ENCODE measurements at places on chromosomes 11 and 22.
A peak's percentile ranks its signal among the peaks of the same experiment; 100 is the strongest.

DNA sequence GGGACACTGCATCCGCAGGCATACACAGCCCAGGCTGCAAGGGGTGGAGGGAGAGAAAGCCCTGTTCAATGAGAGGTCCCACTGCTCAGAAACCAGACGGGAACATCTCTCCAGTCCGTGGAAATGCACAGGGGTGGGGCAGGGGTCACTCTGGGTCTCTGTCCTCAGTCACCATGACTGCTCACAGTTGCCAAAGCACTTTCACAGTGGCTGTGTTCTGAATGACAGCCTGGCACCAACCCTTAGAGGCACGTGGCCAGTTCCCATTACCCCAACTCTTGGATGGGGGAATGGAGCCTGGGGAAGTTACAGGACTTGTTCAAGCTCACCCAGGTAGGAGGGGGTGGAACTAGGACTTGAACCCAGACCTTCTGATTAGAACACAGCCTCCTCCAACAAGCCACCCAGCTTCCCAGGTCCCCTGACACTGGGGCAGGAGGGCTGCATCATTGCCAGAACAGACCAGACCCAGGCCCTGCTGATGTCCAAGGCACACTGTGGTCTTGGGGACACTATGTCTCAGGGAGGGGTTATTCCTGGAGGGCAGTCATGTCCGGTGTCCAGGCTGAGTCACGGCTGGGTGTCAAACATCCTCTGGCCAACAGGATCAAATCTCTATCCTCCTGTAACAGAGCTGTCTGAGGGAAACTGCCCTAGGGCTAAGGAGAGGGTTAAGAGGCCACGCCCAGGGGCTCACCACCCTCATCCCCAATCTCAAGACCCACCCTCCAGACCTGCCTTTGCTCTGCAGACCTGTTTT lies 8.2 kb downstream of the ZNF70 start:
- no peak for DNase-seq
- peaks cover 19% of the 10 kb centered on the region for H3K36me3 ChIP-seq
- no peaks in the 10 kb centered on the region for H3K27me3 ChIP-seq
- no peak overlapping the region for H3K4me3 ChIP-seq
- H3K4me1 ChIP-seq, result peaks cover 3% of the 10 kb centered on the region

- H3K27ac ChIP-seq, result no peak overlapping the region
- peaks cover 55% of the 10 kb centered on the region for H3K27me3 ChIP-seq
Measured at GRCh38 chr11:126992065-126992803, 8.3 kb downstream of the KIRREL3 start.

DNA sequence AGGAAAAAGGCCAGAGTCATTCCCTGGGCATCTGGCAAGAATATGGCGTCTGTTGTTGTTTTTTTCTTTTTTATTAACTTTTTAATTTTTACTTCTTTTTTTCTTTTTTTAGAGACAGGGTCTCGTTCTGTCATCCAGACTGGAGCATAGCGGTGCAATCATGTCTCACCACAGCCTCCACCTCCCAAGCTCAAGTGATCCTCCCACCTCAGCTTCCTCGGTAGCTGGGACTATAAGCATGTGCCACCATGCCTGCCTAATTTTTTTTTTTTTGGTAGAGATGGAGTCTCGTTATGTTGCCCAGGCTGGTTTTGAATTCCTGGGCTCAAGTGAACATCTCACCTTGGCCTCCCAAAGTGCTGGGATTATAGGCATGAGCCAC lies 54.0 kb upstream of the PRDM11 start:
- H3K4me1 ChIP-seq, result peaks cover 64% of the 10 kb centered on the region
- H3K27me3 ChIP-seq, result no peaks in the 10 kb centered on the region
- H3K27ac ChIP-seq, result peak overlapping the region; percentile 3
- DNase-seq, result no peak

- no peak overlapping the region for H3K4me3 ChIP-seq
- no peak overlapping the region for H3K27ac ChIP-seq
- no peak for DNase-seq
- peaks cover 6% of the 10 kb centered on the region for H3K27me3 ChIP-seq
- H3K36me3 ChIP-seq, result no peaks in the 10 kb centered on the region
Measured at GRCh38 chr22:35812600-35812999, 94.9 kb downstream of the APOL5 start.

DNA sequence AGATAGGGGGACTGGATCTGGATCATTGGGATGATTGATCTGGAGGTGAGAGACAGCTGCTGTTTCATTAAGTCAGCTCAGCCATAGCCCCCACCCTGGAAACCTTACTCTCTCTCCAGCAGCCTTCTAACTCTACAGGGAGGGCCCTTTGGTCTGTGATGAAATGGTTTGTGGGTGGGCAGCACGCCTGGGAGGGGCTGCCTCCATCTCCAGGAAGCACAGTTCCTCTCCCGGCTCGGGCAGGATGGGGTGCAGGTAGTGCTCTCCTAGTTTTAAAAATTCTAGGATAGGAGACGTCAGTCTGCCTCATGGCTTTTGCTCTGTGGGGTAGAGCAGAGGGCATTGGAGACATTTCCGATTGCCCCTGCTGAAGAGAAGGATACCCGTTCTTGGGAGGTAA lies 89.7 kb downstream of the CEP164 start:
- peaks cover 15% of the 10 kb centered on the region for H3K27me3 ChIP-seq
- no peaks in the 10 kb centered on the region for H3K36me3 ChIP-seq
- DNase-seq, result no peak
- H3K27ac ChIP-seq, result no peak overlapping the region
- H3K4me3 ChIP-seq, result no peak overlapping the region

GRCh38 chr11:36631774-36632173 lies 33.7 kb upstream of the RAG2 start:
- no peaks in the 10 kb centered on the region for H3K36me3 ChIP-seq
- no peak for DNase-seq
- no peak overlapping the region for H3K4me3 ChIP-seq

DNA sequence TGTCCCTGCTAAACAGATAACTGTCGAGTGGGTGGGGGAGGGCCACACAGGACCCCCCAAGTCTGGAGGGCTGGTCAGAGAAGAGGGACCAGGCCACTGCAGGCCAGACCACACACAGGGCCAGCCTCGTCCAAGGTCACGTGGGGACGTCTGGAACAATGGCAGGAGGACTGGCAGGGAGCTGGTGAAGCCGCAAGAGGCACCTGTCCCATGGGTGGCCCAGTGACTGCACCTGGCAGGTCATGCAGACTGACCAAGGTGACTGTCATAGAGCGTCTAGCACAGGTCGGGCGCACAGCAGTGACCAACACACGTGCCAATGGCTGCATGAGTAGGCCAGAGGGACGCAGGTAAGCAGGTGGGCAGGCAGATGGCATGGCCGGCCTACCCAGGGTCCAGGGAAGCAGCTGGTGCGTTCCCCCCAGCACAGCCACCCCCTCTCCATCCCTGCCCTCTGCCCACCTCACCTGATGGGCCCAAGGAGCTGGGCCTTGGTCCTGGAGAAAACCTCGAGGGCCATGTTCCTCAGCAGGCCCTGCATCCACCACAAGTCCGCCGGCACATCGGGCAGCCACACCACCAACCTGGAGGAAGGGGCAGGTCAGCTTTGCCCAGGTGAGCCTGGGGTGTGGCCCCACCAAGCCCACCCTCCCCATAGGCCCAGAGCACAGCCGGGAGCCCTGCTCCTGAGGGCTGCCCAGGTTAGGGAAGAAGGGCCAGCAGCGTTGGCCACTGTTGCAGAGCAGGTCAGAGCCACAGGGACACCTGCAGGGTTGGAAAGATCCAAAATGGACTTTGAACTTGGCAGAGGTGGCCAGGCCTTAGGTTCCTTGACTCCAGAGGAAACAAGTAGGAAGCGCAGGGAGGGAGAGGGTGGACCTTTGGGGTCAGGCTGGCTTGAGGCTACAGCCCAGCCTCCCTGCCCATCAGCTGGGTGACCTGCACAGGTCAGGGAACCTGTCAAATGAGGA lies 10.4 kb downstream of the PNPLA5 start:
- H3K4me1 ChIP-seq, result peaks cover 16% of the 10 kb centered on the region
- H3K27me3 ChIP-seq, result peaks cover 37% of the 10 kb centered on the region
- H3K36me3 ChIP-seq, result peaks cover 6% of the 10 kb centered on the region
- no peak overlapping the region for H3K4me3 ChIP-seq
- no peak for DNase-seq

DNA sequence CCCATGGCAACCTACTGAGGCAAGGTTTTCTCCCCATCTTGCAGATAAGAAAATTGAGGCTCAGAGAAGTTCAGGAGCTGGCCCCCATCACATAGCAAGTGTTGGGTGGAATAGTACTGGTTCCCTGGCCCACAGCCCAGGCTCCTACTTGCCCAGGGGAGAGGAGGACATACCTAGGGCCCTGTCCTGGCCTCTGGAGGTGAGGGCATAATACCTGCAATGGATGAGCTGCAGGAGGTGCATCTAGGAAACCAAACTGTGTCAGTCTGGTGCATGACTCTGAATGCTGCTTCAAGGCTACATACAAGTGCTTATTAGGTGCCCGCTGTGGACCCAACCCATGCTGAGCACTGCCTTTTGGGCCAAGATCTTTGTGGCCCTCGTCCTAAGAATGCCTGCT lies 40.0 kb upstream of the TPBGL start:
- no peaks in the 10 kb centered on the region for H3K36me3 ChIP-seq
- no peak overlapping the region for H3K4me3 ChIP-seq
- no peak overlapping the region for H3K27ac ChIP-seq
- H3K4me1 ChIP-seq, result no peaks in the 10 kb centered on the region
- DNase-seq, result no peak
- peaks cover 30% of the 10 kb centered on the region for H3K27me3 ChIP-seq

GRCh38 chr11:47577460-47578041 lies 1.2 kb downstream of the KBTBD4 start:
- H3K27me3 ChIP-seq, result no peaks in the 10 kb centered on the region
- no peak for DNase-seq
- peaks cover 37% of the 10 kb centered on the region for H3K4me1 ChIP-seq
- peaks cover 60% of the 10 kb centered on the region for H3K36me3 ChIP-seq
- no peak overlapping the region for H3K27ac ChIP-seq

All from effector memory CD8-positive, alpha-beta T cell (primary cell).